ENCODE measurements at places on chromosomes 6 and 20. TPM values are rescaled to one million over a fixed set of nuclear protein-coding genes. Genes with fewer than 3 reads are reported as not detected.

GRCh38 chr6:105522626-105523322, 119.9 kb upstream of the PREP start:
- peak; percentile 51 for DNase-seq

Gene MAP3K5
- total RNA-seq, result 6.2 TPM

Gene TMEM200A
- total RNA-seq, result 30.9 TPM

Gene PTPN1
- 42.2 TPM for total RNA-seq

- peak; percentile 84 for DNase-seq
Measured at GRCh38 chr20:38221119-38221589, 39.4 kb downstream of the KIAA1755 start.

Gene KCNQ2
- 0.10 TPM for total RNA-seq

Gene CLPSL1
- not detected for total RNA-seq

DNA sequence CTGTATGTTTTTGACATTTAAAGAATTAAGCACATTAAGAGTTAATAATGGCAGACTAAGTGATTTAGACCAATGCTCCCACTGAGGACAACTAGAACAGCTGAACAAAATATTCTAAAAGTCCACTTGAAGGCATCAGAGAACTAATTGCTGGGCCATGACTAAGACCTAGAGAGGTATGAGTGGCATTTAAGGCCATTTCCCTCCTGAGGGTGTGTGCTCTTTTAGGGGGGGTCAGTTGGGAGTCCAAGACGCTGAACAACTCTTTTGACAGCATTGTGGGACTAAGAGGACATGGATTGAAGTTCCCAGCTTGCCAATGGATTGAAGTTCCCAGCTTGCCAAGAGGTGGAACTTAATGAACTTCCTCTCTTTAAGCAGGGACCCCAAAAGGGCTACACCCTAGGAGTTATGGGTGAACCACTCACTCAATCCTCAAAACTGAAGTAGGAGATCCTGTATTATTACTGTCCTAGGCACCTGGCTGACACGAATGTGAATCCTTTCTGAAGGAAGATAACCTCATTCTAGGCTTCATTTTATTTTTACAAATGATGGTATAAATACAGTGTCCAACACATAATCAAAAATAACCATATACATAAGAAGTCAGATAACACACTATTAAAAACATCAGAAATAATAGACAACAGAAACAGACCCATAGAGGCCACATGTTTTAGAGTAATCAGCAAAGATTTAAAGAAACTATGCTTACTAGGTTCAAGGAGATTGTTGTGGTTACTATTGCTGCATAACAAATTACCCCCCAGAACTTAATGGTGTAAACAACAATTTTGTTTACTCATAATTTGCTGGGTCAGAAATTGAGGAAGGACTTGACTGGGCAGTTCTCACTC, 175.1 kb downstream of the VEGFA start:
- peak; percentile 75 for DNase-seq

GRCh38 chr20:8344631-8345030, 212.6 kb downstream of the PLCB1 start:
- no peak for DNase-seq

- DNase-seq, result no peak
Measured at GRCh38 chr20:32534661-32535240, 50.4 kb downstream of the NOL4L start.

DNA sequence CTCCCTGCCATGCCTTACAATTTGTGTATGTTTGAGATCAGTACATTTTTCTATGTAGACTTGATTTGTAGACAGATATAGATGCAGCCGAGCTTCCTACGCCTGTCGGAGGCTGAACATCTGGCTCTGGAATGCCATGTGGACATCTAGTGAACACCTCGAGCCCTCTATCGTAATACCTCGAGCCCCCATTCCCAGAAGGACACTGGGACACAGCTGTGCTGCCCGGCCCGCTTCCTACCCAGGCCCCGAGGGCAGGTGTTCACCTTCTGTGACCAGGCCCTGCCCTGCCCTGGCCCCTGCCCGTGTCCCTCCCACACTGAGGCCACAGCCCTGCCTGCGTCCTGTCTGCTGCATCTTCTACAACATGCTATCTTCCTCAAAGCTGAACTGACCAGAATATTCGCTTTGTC, 12.9 kb downstream of the RPS6KA2 start:
- no peak for DNase-seq

DNA sequence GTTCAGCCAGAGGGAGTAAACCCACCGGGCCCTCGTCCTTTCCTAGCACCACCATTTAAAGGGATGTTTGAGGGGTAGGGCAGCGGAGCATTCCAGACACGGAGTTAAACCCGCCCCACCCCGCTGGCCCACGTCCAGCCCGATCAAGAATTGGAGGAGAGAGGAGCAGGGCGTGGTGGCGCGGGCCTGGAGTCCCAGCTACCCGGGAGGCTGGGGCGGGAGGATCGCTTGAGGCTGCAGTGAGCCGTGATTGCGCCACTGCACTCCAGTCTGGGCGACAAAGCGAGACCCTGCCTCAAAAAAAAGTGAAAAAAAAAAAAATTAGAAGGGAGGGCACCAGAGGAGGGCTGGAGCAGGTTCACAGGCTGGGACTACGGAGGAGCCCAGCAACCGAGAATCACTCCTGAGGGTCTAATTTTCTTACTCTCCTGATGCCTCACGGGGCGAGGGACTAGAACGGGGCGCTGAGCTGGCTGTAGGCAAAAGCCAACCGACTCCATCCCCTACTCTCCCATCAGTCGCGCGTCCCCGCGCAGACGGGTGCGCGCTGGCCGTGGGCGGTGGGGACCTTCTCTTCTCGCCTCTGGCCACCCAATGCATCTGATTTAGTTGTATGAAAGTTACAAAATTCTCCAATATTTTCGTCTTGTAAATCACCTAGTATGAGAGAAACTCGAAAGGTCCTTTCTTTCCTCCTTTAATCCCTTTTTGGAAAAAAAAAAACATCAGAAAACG, 6.1 kb upstream of the HSPA1B start:
- peak; percentile 72 for DNase-seq

Gene LTA
- total RNA-seq, result not detected

Gene DLL1
- total RNA-seq, result 2.7 TPM

Gene SIRPB1
- total RNA-seq, result 15.6 TPM

DNA sequence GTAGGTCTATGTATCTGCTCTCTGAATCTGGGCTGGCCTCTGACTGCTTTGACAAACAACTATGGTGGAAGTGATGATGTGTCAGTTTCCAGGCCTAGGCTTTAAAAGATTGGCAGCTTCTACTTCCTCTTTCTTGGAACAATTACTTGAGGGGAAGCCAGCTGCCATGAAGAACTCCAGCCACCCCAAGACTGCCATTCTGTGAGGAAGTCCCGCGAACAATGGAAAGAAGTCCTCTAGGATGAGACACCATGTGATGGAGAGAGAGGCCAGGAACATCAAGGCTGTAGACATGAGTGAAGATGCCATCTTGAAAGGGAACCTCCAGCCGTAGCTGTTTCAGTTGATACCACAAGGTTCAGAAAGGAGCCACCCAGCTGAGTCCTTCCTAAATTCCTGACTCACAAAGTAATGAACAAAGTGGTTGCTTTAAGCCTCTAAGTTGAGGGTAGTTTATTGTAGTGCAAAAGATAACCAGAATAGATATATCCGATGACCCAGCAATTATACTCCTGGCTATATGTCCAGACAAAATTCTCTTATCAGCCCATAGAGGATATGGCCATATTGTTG, 15.3 kb upstream of the TCF15 start:
- no peak for DNase-seq

DNA sequence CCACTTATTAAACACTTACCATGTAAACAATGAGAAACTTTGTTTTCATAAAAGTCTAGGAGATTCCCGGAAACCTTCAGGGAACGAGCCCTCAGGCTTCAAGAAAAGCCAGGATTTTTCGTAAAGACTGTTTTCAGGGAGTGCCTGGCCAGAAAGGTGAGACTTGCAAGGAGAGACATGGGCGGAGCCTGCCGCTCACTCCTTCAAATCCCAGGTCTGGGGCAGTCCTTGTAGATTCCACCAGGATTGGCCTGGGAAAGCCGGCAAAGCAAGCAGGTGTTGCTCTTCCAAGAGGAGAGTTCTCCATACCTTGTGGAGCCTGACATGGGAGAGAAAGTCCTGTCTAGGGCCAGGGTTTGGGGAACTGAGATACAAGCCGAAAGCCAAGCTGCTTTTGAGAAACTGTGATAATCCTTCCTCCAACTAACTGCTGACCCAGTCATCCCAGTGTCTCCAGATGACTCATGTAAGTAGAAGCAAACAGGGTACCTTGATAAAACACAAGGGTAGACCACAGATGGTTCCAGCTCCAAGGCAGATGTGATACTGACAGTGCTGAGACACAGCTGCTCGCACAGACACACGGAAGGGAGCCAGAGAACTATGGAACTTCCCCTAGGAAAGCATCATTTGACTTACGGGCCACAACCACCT, 69.4 kb upstream of the NAA20 start:
- peak; percentile 97 for DNase-seq

GRCh38 chr20:3887876-3888620, 1.1 kb upstream of the PANK2 start:
- peak; percentile 67 for DNase-seq

DNA sequence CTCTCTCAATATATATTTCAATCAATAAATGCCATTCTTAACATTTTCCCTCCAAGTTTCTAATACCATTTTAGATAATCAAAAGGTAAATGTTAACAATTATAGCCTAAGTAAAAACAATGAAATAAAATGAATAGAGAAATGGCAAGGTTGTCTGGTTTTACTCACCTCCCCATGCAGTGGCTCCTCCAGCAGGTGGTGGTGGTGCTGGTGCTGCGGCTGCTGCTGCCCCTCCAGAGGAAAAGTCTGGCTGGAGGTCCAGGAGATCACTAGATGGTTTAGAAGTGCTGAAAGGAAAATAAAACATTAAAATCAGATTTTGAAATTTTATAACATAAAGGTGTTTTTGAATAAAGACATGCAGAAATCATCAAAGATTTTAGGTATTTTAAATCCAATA, 93.2 kb downstream of the PRSS35 start:
- no peak for DNase-seq

Gene PGC
- not detected for total RNA-seq

GRCh38 chr20:38123021-38123587, 42.0 kb downstream of the TGM2 start:
- peak; percentile 63 for DNase-seq

Gene RAB44
- not detected for total RNA-seq

Gene TOX2
- total RNA-seq, result 24.7 TPM

Gene NRSN2
- total RNA-seq, result 111 TPM

- no peak for DNase-seq
Measured at GRCh38 chr20:1204113-1204512, 859 bp downstream of the C20orf202 start.

Gene SLC22A23
- 0.72 TPM for total RNA-seq

DNA sequence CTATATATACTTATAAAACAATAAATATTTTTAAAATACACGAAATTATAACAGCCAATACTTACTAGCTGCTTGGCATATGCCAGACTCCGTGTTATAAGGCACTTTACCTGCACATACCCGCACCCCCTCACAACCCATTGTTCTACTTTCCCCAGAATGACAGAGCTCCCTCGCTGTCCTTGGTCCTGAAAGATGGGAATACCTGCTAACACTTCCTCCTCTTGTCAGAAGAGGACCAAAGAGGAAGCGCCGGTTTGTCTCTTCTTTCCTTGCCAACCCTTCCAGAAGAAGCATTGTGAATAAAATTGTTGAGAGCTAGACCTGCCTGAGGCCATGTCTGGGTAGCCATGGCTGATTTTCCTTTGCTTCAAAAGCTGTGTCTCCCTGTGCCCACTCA, 149.3 kb downstream of the PTPRT start:
- DNase-seq, result peak; percentile 2

Gene ZSWIM1
- total RNA-seq, result 20.4 TPM

Gene ANKRD6
- 2.7 TPM for total RNA-seq

All from RPMI7951 (cell line).